Central memory CD4-positive, alpha-beta T cell (primary cell): ENCODE measurements at places on chromosomes 4 and X.
A peak's percentile ranks its signal among the peaks of the same experiment; 100 is the strongest.

DNA sequence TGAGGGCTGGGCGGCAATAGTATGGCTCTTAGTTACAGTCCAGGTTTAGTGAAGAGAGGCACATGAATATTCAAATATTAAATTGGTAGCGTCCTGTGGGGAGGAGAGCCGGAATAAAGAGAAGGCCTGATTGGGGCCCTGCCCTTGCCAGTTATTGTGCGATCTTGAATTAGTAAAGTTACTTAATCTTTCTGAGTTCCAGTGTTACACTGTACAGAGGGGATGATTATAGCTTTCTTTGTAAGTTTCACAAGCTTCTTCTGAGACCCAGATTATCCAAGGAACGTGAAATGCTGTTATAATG lies 1.2 kb downstream of the METAP1 start:
- DNase-seq = no peak

GRCh38 chr4:144757969-144758368 lies 112.0 kb downstream of the HHIP start:
- DNase-seq = no peak

DNA sequence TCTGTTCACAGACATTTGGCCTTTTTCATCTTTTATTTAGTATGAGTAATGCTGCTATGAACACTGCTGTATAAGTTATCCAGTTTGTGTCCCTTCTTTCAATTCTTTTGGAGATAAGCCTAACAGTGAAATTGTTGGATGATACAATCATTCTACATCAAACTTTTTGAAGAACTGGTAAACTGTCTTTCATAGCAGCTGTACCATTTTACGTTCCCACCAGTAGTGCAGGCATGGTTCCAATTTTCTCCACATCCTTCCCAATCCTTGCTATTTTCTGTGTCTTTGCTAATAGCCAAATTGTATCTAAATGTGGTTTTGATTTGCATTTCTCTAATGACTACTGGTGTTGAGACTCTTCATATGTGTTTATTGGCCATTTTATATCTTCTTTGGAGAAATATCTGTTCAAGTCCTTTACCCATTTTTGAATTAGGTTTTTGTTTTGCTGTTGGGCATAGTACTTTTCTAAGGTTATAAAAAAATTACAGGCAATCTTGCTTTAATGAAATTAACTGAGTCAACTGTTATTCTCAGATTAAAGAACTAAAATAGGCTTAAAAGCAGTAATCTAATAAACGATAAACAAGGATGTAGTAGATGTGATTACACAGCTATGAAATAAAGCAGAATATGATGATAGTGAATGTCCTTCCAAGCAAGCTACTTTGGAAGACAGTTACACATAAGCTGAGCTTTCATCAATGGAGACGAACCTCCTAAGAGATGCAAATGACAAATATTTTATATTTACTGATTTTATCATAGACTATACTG lies 57.2 kb downstream of the FBXW7 start:
- DNase-seq = no peak

DNA sequence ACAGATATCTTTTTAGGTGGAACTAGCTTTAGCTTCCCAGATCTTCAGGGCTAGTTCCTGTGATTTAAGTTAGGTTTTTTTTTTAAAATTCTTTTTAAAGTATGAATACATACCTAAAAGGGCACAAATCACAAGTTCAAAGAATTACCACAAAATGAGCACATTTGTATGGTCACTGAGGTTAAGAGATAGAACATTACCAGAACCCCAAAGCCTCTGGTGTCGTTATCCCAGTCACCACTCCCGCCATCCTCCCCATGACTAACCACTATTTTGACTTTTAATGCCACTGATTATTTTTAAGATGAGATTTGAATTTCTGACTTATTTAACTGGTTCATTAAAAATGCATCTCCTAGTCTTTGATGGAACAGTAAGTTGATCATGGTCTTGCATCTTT lies 5.4 kb downstream of the PGK1 start:
- DNase-seq = no peak

DNA sequence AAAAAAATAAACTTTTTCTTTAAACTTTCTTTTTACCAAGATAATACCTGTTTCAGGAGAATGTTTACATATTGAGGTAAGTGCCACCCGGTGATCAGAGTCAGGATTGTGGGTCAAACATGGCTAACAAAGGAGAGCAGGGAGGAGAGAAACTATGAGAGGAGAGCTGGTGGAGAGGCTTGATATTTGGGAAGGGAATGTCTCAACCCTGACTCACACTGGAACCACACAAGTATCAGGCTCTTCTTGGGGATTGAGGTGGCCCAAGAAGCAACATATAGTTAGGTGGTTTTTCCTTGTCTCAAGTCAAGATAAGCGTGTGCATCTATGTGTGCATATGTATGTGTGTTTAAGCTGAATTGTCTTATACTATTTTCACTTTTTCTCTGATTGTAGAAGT lies 6.7 kb downstream of the TCEAL1 start:
- no peak for DNase-seq

- peak; percentile 72 for DNase-seq
Observed at GRCh38 chrX:135384161-135384836, 37.4 kb upstream of the SMIM10L2A start.

DNA sequence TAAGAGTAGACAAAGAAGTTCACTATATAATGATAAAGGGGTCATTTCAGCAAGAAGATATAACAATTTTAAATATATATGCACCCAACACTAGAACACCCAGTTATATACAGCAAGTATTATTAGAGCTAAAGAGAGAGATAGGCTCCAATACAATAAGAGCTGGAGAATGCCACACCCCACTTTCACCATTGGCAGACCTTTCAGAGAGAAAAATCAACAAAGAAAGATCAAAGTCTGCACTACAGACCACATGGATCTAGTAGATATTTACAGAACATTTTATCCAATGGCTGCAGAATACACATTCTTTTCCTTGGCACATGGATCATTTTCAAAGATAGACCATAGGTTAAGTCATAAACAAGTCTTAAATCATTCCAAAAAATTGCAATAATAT lies 479.7 kb upstream of the DIAPH2 start:
- DNase-seq = no peak

GRCh38 chr4:110527156-110527555 lies 51.2 kb downstream of the ENPEP start:
- no peak for DNase-seq

DNA sequence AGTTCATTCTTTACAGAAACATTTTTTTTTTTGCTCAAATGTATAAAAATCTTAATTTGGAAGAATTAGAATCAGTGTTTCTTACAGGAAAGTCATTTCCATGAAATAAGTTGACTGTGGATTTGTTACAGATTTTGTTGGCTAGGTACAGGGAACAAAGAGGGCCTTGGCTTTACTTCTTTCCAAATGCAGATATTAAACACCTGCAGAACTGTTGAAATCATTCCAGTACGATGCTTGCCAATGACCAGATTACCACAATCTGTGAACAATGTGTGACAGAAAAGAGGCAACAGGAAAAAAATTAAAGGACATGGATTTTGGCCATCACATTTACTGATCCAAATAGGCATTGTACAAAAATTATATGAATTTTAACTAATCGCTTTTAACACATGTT lies 70.8 kb downstream of the ANXA10 start:
- DNase-seq = no peak

DNA sequence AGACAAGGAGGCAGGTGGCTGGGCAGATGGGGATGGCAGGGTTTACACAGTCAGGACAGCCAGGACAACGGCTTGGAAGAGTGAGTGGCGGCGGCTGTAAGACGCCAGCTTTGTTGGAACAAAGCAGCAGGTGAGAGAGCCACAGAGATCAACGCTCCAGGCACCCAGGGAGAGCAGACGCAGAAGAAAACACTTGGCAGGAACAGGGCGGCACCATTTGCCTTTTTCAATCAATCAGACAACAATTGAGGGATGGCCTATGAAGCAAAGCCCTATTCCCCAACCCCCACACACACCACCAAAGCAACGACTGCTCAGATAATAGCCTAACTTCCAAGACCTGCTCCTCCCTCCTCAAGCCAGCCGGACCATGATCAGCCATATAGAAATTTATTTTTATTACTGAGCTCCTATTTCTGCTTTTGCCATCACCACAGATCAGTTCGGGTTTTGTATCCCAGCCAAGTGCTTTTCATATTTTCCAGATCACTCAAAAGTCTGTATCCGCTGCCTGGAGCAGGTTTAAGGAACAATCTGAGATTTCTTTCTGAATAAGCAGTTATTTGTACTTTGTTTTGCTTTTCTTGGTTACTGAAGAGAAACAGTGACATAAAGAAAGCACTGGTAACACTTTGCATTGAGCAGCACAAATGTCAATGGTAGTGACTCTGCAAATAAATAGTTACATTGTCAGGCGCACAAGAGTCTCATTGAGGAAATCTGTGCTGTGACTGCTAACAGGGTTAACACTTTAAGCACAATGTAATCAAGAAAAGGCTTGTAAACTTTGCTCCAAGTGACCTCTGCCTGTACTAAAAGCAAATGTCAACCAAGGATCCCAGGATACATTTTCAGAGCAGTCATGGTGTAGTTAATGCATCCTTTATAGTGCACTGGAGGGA lies 81.8 kb upstream of the RBPJ start:
- no peak for DNase-seq
